PC-3 (cell line): ENCODE measurements at places on chromosomes 5 and 9. TPM values are rescaled to one million over a fixed set of nuclear protein-coding genes. Genes with fewer than 3 reads are reported as not detected.

The FBP1 gene
- 40.4 and 48.1 TPM in 2 replicates for total RNA-seq

The LCN2 gene
- total RNA-seq: 153 and 154 TPM in 2 replicates

The TNIP1 gene
- 90.0 and 139 TPM in 2 replicates for total RNA-seq

The SOX30 gene
- 0.51 TPM in 1 of 2 replicates, not detected in the other for total RNA-seq

The NMRK1 gene
- total RNA-seq: 7.0 and 9.7 TPM in 2 replicates

The PCDHB7 gene
- total RNA-seq: 0.22 TPM in 1 of 2 replicates, not detected in the other

The CTXN3 gene
- not detected in 2 replicates for total RNA-seq

The PCDHGA11 gene
- total RNA-seq: 0.66 and 0.92 TPM in 2 replicates

The FOXI1 gene
- not detected in 2 replicates for total RNA-seq

The SPRY4 gene
- 32.1 and 38.4 TPM in 2 replicates for total RNA-seq

The MARVELD2 gene
- total RNA-seq: 12.5 and 15.4 TPM in 2 replicates

The MAMDC2 gene
- not detected in 2 replicates for total RNA-seq

- DNase-seq: peak; percentile 78
Observed at GRCh38 chr5:72141440-72142355, 34.4 kb downstream of the MAP1B start.

DNA sequence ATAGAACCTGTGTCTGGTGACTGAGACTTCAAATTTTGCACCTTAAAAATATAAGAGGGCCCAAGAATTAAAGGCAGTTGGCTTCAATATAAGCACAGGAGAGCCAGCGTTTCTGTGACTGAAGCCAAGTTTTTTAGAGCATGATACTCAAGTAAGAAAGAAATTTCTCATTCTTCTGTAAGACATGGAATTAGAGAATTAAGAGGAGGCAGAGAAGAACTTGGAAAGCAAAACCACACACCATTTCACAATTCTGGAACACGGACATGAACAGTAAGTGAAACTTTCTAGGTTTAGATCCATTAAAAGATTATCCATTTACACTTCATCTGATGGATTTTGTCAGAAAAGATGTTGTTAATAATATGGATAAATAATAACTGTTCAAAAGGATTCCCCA, 8.9 kb upstream of the AGXT2 start:
- DNase-seq: no peak

- DNase-seq: peak; percentile 76
Observed at GRCh38 chr5:79990598-79991507, at the start of gene MTX3. TSS of gene MTX3 (minus strand) at chr5:79991262. CDS start at chr5:79991238, 24 bp downstream.

DNA sequence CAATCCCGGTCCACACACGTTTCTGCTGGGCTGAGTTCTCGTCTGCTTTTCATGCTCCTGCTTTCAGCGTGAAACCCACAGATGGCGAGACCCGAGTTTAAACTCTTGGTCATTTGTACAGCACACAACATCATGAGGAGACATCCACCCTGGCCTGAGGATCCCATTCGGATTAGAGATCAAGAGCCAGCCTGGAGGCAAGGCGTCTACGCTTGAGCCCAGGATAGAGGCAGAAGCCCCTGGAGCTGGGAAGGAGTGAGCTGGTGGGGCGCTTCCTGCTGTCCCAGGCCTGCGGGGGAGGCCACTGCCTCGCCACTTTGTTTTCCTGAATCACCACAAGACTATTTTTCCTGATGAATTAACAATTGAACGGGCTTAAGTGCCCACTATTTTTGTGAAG, 281.9 kb upstream of the IRX4 start:
- no peak for DNase-seq

- no peak for DNase-seq
Observed at GRCh38 chr5:54017580-54017979, 292.8 kb downstream of the ARL15 start.

- no peak for DNase-seq
Observed at GRCh38 chr5:41768692-41769091, 101.5 kb downstream of the OXCT1 start.

- no peak for DNase-seq
Observed at GRCh38 chr5:118007262-118007661, 981.1 kb downstream of the DTWD2 start.

GRCh38 chr9:120579139-120580050, 572 bp downstream of the CDK5RAP2 start:
- DNase-seq: peak; percentile 6

DNA sequence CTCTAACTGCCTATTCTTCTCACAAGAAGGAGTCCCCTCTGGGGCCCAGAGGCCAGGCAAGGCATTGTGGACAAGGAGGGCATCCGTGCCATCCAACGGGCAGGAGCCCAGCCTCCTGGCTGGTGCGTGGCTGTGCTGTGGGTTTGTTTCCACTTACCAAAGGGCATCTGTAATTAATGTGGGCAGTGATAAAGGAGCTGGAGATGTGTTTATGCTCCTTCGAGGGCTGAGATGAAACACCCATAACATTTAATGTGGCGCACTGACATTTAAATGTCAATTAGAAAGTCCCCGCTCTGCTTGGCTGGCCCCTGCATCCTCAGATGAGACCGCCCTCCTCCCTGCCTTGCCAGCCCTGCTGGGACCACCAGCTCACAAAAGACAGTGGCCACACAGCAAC, 57.1 kb downstream of the KCNIP1 start:
- no peak for DNase-seq

- DNase-seq: peak; percentile 17
Observed at GRCh38 chr9:122346478-122347347, 24.1 kb upstream of the PTGS1 start.

- DNase-seq: no peak
Observed at GRCh38 chr9:135989722-135990467, 28.7 kb upstream of the UBAC1 start.

- DNase-seq: no peak
Observed at GRCh38 chr9:70222354-70222753, 36.4 kb upstream of the SMC5 start.

GRCh38 chr9:132460240-132460639, 50.2 kb downstream of the CFAP77 start:
- DNase-seq: no peak

- DNase-seq: peak; percentile 21
Observed at GRCh38 chr9:129436751-129437625, 183.9 kb downstream of the C9orf50 start.

DNA sequence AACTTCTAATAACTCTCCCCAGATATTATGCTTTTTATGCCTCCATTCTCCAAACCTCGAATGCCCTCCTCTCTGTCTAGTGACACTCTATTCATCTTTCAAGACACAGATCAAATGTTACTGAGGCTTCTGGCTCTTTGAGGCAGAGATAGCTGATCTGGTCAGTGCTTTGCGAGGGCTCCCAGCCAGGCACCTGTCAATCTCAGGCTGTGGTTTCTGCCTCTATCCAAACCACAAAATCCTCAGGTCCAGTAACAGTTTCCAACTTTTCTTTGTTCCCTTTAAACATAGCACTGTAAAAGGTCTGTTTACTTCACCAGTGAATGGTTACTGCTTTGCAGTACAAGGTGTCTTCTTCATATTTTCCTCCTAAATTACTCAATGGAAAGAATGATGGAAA, 11.5 kb upstream of the STK32A start:
- peak; percentile 34 for DNase-seq

GRCh38 chr5:53083927-53084326, 25.6 kb downstream of the MOCS2 start:
- no peak for DNase-seq

- DNase-seq: peak; percentile 53
Observed at GRCh38 chr9:97895695-97896332, 26.5 kb downstream of the TRMO start.

GRCh38 chr9:21598749-21599148, 116.6 kb upstream of the IFNE start:
- DNase-seq: no peak

DNA sequence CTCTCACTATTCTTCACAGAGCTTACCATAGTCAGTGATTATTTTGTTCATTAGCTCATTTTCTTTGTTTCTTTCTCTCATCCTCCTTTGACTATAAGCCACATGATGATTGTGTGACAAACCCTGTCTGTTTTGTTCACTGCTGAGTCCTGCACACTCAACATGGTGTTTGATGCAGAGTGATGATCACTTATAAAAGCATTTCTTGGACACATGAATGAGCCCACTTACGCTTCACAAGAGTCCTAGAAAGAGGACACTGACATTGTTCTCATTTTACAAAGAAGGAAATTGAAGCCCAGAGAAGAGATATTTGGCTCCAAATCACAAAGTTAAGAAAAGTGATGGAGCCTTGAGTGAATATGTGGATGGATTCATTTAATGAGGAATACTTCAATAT, 13.4 kb downstream of the ABLIM3 start:
- DNase-seq: no peak

GRCh38 chr5:1055896-1056610, 47.5 kb downstream of the NKD2 start:
- DNase-seq: no peak

DNA sequence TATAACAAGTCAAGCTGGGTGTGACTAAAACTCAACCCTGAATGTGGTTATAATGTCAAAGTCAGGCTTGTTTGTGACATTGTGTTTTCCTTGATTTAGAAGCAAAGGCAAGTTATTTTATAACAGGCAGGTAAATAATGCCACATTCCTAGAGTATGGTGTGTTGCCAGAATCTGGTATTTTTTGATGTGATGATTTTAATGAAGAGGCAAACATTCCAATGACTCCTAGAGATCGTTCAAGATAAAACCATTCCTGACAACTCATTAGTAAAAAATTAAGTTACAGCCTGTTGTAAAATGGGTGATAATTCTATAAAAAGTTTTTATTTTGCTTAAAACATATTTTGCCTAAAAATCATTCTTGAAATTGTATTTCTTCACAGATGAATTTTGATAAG, 60.0 kb downstream of the RAB14 start:
- peak; percentile 21 for DNase-seq

- no peak for DNase-seq
Observed at GRCh38 chr9:88936668-88937067, 54.6 kb upstream of the S1PR3 start.

GRCh38 chr5:78273436-78273835, 21.1 kb downstream of the AP3B1 start:
- DNase-seq: no peak
